HEK293T (cell line): ENCODE measurements at places on chromosomes 6 and 20.
A peak's percentile ranks its signal among the peaks of the same experiment; 100 is the strongest.

- DNase-seq: no peak
Measured at GRCh38 chr6:157110607-157111006, 212.7 kb downstream of the TMEM242 start.

DNA sequence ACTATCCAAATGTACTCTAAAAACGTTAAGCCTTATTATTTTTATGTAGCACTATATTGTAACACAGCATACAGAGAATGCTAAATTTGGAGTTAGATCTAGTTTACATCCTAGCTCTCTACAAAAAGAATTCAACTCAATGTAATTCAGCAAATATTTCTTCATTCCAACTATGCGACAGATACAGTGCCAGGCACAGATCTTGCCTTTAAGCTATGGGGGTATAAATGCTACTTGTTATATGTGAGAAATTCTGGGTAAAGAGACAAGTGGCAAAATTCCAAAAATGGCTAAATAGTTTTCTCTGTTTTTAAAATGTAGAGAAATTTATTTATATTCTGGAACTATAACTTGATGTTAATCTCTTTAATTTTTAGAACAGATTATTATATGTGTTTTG, 63.2 kb downstream of the SEL1L2 start:
- no peak for DNase-seq

- no peak for DNase-seq
Measured at GRCh38 chr20:11919581-11919980, 1.9 kb downstream of the BTBD3 start.

DNA sequence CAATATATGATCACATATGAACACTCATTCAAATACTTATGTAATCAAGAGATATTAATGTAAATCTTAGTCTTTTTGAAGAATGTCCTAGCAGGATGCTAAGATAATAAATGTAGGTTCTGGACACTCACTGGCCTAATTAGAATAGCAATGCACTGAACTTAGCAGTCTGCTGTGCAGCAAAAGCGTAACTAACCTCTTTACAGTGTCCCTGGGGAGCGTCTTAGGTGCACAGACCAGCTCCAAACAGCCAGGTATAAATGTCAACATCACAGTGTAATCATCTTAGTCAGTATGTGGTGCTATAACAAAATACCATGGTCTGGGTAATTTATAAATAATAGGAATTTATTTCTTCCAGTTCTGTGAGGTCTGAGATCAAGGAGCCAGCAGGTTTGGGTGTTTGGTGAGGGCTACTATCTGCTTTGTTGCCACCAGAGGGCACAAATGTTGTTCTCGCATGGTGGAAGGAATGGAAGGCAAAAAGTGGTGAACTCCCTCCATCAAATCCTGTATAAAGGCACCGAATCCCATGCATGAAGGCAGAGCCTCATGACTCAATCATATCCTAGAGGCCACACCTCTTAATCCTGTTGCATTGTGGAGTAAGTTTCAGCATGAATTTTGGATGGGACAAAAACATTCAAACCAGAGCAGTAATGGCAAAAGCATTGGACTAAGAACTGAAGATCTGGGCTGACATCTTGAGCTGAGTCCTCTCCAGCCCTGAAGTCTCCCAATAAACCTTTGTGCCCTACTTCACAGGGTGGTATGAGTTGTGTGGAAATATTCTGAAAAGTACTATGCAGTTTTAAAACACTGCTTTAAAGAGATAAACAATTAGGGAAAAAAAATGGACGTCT, 41.8 kb upstream of the FOXO3 start:
- DNase-seq: peak; percentile 54

DNA sequence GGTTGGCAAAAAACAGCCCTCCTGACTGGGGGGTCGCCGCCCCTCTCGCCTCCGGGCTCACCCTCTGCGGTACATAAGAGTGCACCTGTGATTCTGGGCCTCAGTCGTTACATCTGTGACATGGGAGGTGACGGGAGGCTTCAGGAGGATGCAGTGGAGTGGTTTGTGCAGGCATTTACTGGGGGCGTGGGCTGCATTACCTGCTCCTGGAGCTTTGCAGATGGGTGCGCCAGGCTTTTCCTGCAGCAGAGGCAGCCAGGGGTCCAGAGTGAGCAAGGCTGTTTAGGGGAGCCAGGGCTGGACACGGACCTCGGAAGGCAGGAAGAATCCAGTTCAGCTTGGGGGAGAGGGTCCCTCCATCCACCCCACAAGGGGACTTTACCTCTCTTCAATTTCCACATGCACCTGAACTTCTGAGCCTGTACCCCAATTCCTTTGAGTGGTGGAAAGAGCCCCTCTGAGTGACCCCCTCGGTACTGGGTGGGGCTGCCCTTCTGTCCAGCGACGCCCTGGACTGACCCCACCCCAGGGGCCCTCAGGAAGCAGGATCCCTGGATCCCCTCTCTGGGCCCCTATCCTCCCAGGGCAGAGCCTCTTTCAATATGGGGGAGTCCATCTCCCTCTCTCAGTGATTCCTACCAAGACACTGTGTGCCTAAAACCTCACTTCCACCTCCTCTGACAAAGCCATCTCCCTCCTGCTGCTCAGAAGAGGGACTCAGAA, 134.0 kb downstream of the TAF4 start:
- DNase-seq: no peak

- DNase-seq: peak; percentile 78
Measured at GRCh38 chr6:30877419-30878262, 6.7 kb upstream of the DDR1 start.

DNA sequence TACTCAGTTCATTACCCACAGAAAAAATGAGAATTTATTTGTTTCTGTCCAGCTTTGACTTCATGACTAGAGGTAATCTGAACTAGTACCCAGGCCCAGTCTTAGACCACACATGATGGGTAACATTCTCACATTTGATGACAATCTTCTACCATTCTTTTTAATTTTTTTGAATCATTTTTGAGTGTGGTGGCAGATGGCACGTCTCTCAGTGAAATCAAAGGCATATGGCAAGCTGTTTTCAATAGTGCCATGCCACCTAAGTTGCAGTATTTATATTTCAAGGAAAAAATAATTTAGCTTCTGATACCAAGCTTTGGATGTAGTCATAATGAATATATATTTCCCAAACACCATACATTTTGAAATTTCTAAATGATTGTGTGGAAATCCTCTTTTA, 88.8 kb upstream of the HS3ST5 start:
- DNase-seq: no peak

DNA sequence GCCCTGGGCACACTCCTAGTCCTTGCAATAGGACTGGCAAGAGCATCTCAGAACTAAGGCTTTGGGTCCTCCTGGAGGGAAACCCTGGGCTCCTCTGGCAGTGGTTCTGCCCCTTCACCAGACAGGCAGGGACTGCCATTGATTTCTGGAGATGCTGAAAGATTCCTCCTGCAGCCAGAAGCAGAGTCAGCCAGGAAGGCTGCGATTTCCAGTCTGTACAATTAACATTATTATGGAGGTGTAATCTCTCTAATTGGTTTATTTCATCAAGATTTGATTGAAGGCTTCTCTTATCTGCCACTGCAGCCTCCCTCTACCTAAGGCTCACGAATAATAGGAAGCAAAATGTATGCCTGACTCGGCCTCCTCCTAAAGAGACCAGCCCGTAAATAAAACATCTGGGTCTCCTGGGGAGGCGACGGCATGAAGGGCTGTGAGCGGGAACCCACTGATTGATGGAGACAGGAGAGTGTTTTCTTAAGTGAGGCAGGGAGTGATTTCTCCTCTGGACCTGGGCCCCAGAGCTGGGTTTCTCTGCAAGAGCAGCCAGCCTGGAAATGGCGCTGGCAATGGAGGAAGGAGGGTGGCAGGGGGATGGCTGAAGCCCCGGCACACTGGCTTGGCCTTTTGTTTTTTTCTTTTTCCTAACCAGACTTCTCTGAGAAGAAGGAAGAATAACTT, 689.6 kb downstream of the DHX35 start:
- no peak for DNase-seq

- no peak for DNase-seq
Measured at GRCh38 chr6:13478525-13478966, 8.9 kb downstream of the GFOD1 start.

DNA sequence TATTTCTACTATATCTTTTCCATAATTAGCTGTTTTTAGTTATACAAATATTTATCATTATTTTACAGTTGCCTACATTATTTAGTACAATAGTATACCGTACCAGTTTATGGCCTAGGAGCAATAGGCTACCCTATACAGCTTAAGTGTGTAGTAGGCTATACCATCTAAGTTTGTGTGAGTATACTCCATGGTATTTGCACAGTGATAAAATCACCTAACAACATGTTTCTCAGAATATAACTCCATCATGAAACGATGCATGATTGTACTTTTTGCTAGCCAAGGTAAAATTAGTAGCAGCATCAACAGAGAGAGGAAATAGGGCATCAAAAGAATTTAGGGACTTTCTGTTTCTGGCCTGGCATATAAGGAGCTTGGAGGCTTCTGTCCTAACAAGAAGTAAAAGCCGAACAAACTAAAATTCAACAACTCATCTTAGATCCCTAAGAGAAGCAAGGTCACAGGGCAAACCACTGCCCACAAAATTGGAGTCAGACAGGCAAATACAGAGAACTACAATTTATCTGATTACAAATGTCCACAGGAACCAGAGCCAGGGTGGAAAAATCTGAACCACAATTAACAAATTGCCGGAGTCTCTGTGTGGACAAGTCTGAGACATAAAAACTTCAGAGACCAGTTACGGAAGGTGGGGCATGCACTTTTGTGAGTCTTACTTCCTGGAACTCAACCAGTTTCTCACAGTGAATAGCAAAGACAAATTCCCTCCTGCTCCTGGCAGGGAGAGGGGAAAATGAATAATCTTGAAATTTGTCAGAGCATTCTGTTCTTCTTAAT, 671.4 kb downstream of the RFPL4B start:
- no peak for DNase-seq

GRCh38 chr6:83717809-83718208, 8.9 kb upstream of the SNAP91 start:
- no peak for DNase-seq

DNA sequence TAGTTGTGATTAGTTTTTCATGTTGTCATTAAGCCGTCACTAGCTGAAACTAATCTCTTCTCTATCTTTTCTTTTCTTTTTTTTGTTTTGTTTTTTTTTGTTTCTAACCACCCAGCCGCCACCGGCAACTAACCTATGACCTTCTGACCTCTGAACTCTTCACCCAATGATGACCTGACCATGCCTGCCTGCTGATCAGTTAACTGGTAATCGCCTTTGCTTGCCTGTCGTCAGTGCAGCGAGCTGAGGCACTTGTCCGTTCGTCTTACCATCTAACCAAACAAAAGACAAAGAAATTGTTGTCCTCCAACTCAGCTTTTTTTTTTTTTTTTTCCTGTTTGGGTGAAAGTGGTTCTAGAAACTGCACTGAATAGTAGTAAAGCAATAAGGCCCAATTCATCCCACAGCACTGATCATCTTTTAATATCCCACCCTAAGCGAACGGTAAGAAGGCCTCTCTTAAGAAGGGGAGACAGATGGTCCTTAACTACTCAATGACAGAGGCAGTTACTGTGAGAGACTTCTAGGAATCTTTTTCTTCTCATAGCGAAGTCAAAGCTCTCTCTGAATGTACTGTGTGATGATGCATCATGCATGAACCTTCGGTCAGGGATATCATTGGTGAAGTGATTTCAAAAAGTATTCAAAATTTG, 156.2 kb downstream of the QKI start:
- no peak for DNase-seq

DNA sequence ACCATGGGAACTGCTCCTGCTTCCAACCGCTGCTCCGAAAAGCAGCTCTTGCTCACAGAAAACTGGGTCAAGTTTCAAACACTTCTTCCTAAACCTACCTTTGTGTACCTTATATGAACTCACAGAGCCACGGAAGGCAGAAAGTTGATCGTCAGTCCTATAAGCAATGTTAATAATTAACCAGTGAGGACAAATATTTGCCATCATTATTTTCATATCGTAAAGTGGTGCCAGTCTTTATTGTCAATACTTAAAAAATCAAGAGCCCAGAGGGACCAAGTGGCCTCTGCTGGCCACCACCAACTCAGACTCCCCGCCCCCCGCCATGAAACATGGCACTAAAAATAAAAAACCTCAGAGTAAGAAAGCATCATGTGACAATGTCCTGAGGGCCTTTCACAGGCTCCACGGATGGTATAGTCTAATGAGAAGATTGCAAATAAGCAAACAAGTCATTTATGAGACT, 9.1 kb upstream of the PBOV1 start:
- DNase-seq: no peak

- no peak for DNase-seq
Measured at GRCh38 chr6:84916704-84917103, 152.3 kb upstream of the TBX18 start.

DNA sequence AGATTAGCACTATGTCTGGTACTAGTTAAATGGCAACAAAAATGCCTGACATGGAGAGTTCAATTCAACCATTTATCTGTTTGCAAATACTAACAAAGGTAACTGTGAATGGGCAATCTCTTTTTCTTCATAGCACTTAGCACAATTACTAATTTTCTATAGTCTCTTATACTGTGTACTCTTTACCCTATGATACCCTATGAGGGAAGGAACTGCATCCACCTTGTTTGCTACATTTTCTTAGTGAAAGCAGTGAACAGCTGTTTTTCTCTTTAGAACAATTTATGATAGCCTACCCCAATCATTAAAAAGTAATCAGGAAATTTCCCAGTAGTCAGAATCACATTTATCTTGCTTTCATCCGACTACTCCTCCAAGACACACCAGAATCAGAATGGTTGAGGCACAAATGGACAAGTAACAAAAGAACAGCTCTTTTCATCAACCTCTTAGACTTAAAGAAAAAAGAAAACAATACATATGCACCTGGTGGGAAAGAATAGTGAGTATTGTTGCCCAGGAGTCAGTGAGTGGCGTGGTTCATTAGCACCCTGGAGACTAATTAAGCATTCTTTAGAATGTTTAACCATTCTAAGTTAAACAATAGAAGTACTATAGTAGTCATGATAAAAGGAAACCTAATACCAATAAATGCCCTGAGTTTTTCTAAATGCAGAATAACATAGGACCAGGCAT, 16.7 kb downstream of the ZNF292 start:
- no peak for DNase-seq

GRCh38 chr6:11210386-11211138, 21.9 kb downstream of the NEDD9 start:
- DNase-seq: no peak

DNA sequence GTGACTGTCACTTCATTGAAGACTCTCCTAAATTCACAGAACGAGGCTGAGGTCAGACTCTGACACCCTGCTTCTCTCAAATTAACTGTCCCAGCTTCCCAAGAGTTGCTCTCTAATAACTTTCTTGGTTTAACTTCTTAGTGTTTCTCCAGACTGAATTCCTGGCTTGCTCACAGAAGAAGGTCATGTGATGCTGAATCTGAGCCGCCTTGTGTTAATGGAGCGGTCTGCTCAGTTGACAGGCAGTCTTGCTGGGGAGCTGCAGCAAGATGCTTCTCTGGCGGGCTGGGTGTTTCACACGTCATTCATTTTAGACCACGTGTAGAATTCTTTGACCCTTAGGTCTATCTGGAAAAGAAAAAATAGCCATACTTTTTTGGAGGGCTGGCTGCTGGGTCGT, 107.3 kb downstream of the FOXO3 start:
- DNase-seq: peak; percentile 38

- no peak for DNase-seq
Measured at GRCh38 chr20:34299556-34300255, 3.4 kb downstream of the AHCY start.
